ENCODE measurements at places on chromosomes 5 and 9. TPM values are rescaled to one million over a fixed set of nuclear protein-coding genes. Genes with fewer than 3 reads are reported as not detected.

Gene RGS7BP
- total RNA-seq: not detected

DNA sequence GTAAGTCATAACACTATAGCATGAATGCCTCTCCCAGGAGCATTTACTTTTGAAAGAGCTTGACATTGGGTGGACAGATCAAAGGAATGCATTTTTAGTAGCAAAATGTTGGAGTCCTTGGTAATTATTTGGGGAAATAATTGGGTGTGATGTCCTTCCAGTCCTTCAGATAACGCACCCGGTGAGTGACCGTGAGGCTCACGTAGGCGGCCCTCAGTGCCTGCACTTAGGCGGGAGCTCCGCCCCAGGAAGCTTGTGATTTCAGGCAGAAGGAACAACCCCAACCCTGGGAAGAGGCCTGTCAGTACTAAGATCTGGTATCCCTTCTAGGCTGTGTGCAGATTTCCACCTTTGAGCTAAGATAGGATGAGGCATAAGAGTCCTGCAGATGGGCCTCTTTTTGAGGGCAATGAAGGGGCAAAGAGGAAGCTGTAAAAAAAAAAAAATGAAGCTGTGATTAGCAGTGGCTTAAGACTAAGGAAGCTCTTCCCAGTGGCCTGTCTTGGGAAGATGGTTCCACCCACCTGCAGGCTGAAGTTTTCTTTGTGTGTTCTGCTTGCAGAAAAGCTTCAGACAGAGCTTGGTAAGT, 14.9 kb downstream of the BTNL9 start:
- peak; percentile 73 for DNase-seq

DNA sequence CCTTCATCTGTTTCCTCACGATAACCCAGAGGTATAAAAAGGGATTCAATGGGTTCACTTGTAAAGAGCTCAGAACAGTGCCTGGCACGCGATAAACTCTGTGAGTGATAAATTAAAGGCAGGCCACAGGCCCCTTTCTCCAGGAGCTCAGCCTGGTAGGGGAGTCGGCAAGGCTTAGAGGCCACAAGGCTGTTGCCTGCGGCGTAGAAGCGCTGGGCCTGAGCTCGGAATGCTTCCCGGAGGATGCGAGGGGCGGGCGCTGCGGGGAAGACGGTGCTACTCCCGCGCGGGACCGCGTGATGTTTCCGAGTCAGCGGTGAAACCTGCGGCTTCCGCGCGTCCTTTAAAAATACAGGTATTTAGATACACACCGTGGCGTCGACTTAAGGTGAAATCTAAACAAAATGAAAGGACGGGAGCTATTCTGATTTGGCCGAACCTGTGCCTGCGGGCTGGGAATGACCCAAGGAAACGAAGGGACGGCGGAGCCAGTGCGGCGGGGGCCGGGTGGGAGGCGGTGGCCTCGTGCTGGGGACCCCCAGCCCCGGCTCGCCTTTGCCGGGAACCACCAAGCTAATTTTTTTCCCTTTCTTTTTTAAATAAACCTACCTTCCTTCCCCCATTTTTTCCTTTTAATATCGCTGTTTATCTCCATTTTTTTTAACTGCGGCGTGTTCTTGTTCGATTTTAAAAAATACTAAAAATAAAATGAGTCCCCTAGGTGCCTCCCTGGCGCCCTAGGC, 6.2 kb downstream of the NKX2-5 start:
- DNase-seq: no peak

GRCh38 chr5:80230269-80230992, 25.4 kb downstream of the SERINC5 start:
- no peak for DNase-seq

- DNase-seq: no peak
These were observed 225.3 kb downstream of the AGTPBP1 start for GRCh38 chr9:85516455-85516854.

Gene TLR4
- total RNA-seq: 28.9 TPM

Gene NPDC1
- total RNA-seq: 84.4 TPM

GRCh38 chr9:136844761-136845464, 2.6 kb downstream of the AJM1 start:
- no peak for DNase-seq

DNA sequence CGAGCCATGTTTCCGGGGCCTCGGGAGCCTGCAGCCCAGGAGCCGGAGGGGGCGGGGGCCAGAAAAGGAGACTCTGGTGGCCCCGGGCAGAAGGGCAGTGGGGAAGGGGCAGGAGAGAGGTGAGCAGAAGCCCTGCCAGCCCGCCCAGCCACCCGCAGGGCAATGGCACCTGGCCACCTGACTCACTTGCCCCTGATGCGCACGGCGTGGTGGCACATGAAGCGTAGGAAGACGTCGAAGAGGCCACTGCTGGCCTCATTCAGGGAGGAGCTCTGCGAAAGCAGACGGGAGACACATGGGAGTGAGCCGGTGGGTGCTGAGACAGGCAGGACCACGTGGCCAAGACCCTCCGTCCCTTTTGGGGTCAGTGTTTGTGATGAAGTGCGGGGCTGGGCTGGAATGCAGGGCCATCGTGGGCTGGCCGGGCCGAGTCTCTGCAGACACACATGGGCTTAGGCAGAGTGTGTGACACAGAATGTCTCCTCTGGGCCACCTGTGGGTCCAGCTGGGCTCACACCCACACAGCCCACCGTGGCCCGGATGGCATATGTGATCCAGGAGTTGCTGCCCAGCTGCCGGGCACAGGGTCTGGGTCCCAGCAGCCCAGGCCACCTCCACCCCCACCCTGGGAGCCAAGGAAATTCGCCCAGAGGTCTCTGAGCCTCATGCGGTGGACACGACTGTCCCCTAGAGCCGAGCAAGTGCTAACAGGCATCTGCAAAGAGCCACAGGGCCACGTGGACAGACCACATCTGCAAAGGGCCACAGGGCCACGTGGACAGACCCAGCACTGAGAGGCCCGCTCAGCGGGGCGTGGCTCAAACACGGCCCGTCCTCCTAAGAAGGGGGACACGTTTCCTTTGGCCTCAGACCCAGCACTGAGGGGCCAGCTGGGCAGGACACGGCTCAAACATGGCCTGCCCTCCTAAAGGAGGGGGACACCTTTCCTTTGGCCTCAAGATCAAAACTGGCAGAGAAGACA, 23.6 kb downstream of the TERT start:
- no peak for DNase-seq

DNA sequence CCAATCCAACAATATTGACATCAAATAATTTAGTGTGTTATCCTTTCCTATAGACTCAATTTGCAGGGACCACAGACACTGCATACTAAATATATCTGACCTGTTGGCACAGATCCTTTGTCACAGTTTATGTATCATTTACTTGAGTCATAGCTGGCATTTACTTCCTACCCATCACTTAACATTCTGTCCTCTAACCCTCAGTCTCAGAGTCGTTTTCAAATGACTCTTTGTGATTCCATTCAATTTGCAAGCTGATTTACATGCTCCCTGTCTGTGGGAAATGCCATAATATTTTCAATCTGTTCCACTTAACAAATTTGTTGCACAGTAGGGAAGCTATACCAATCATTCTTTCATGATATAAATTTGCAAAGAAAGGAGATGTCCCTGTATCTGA, 265.7 kb upstream of the EDIL3 start:
- no peak for DNase-seq

DNA sequence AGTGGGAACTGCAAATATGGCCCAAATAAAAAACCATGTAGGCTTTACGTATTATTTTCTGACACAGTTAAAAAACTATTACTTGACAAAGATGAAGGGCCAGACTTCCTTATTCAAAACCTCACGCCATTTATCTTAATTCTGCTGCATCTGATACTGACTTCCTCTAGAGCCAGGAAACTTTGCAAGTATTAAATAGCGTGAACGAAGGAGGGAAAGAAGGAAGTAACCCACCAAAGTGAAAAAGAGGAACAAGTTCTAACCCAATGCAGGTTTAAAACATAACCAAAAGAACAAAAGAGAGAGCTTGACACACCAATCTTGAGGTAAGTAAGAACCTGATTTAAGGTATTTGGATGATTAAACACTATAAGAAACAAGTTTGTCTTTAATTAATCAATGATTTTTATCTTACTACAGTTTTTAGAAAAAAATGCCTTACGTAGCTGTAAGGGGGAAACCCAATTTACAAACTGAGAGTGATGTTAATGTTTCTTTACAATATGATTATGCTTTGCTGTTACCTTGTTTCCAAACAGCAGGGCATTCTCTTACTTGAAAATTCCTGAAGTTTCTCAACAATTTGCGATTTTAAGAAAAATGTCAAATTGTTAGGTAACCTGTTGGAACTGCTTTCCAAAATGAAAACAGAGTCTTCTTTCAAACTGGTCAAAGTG, at the start of gene GAPT:
TSS of gene GAPT (plus strand) at position 220 of the 677 bp plus-strand sequence. CDS start 3,102 bp downstream, outside the sequence.
- DNase-seq: no peak

Gene PCDHGC5
- total RNA-seq: 1.4 TPM

- no peak for DNase-seq
These were observed 655 bp downstream of the TOR4A start for GRCh38 chr9:137278061-137278701.

DNA sequence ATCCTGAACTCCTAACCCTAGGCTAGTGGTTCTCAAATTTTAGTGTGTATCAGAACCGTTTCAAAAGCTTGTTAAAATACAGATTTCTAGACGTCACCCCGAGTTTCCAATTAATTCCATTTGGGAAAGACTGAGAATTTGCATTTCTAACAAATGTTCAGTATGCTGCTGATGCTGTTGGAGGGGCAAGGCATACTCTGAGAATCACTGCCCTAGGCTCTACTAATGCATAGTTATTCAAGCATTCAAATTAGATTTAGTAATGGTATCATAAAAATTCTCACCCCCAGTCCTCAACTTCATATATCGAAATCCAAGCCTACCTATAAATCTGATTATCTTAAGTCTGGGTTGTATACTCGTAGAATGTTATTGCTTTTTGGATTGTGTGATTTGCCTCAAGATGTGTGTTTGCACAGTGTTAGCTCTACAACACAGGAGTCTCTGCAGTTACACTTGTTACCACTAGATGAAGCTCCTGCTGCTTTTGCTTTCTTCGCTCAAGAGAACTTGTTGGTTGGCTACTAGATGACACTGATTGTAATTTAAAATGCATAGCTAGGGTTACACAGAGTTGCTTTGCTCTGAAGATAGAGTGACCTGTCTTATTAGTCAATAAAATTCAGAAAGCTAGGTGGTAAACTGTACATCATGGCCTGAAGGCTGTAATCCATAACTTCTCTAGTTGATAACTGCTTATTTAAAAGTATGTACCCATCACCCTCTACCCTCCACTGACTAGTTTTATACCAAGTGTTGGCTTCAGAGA, 7.5 kb upstream of the ERAP2 start:
- no peak for DNase-seq

GRCh38 chr9:127210851-127211730, 53.5 kb upstream of the GARNL3 start:
- no peak for DNase-seq

Gene DDX4
- total RNA-seq: not detected

Gene MYMK
- not detected for total RNA-seq

DNA sequence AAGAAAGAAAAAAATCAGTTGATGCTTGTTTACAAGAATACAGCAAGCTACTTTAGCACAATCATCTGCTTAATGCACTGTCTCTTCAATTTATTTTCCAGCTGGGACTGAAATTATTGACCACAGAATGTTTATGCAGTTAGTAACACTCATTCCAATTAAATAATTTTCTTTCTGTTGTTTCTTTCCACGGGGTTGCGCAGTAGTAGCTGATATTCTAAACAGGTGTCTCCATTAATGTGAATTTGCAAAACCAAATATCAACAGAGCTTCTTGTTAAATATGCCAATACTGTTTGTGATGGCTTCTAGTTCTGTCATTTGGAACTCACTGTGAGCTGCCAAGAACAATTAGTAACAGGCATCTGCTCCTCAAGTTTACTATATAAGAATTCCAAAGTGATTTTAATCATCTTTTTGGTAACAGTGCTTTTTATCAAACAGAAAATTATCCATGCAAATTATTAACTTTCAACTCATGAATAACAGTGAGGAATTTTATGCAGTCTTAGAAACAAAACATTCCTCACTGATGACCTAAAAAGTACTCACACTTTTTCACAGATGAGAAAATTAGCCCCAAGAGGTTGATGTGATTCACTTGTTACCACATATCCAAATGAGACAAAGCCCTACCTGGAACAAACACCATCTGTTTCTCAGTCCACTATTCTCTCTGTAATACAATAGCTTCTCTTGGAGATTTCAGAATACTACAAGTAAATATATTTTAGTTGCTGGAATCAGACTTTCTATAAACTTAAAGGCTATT, 567.6 kb upstream of the RGMB start:
- no peak for DNase-seq

Gene NR2F1-AS1
- total RNA-seq: 40.9 TPM

- DNase-seq: no peak
These were observed 611 bp downstream of the EXOSC3 start for GRCh38 chr9:37784291-37784615.

DNA sequence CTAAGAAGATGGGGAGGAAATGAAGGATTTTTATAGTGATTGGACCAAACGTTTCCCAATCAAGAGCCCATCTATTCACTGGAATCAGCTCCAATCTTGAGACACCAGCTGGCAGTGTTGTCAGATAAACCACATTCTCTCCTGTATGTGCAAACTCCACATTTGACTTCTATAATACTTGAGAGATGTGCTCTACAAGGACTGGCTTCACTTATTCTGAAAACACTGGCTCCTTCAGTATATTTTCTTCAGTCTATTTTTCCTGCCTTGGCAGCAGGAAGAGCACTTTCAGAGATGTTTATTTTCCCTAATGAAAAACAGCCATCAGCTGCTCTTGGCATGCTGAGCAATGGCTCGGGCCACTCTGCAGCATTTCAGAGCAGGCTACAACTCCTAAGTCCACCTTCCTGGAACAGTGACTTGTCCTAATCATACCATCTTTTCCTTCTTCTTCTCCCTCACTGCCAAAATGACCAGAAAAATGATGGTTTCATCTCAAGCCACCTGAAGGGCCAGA, 96.9 kb upstream of the FSTL4 start:
- DNase-seq: no peak

DNA sequence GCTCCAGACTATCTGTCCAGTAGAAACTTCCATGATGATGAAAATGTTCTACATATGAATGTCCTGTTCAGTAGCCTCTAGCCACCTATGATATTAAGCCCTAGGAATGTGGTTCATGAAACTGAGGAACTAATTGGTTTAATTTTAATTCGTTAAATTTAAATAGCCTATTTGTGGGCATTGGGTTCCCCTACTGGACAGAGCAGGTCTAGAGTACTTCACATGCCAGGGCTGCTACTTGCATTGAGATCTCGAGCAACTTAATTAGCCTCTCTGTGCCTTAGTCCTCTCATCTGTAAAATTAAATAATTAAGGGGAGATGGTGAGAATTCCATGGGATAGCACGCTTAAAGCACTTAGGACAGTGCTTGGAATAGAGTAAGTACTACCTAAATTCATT, 160.0 kb downstream of the PAPPA start:
- DNase-seq: no peak

- DNase-seq: no peak
These were observed 94.2 kb downstream of the WNK2 start for GRCh38 chr9:93278144-93278543.

- DNase-seq: no peak
These were observed 1.0 kb downstream of the CERT1 start for GRCh38 chr5:75510417-75510835.

- no peak for DNase-seq
These were observed 3.6 kb upstream of the FOXD1 start for GRCh38 chr5:73452215-73452614.

Gene PCA3
- not detected for total RNA-seq

All from osteocyte (in vitro differentiated cells).